ENCODE measurements at places on chromosomes 6 and 20. TPM values are rescaled to one million over a fixed set of nuclear protein-coding genes. Genes with fewer than 3 reads are reported as not detected.

GRCh38 chr6:163337958-163338357 lies 76.6 kb upstream of the QKI start:
- no peak for DNase-seq
- no peaks in the 10 kb centered on the region for H3K36me3 ChIP-seq
- H3K4me3 ChIP-seq, result no peak overlapping the region
- H3K27ac ChIP-seq, result no peak overlapping the region
- no peaks in the 10 kb centered on the region for H3K27me3 ChIP-seq

GRCh38 chr6:108874470-108875160 lies 26.4 kb downstream of the ARMC2 start:
- no peak for DNase-seq
- H3K27me3 ChIP-seq, result no peaks in the 10 kb centered on the region

Gene CRISP3
- total RNA-seq, result not detected

DNA sequence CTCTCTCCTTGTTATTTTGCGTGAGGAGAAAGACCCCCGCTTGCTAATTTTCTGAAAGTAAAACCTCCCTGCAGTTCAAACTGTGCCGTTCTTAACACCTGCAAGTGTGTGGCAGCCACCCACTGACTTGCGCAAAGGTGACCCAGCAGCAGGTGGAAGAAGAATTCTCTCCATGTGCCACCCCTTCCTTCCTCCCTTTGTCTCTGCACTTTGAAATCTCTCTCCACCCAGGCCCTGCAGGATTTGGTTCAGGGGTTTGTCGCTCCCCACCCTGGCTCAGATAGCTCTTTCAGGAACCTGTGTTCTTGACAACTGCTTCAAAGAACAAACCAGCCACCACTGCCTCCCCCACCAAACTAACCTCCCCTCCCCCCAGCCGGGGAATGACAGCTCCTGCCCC lies 41.4 kb downstream of the ZNF831 start:
- H3K27me3 ChIP-seq, result no peaks in the 10 kb centered on the region
- no peak overlapping the region for H3K4me3 ChIP-seq
- no peaks in the 10 kb centered on the region for H3K4me1 ChIP-seq
- no peaks in the 10 kb centered on the region for H3K36me3 ChIP-seq
- no peak overlapping the region for H3K27ac ChIP-seq
- no peak for DNase-seq

- H3K27ac ChIP-seq, result no peak overlapping the region
- H3K36me3 ChIP-seq, result no peaks in the 10 kb centered on the region
- DNase-seq, result no peak
- no peak overlapping the region for H3K4me3 ChIP-seq
- no peaks in the 10 kb centered on the region for H3K4me1 ChIP-seq
Observed at GRCh38 chr20:40635971-40636370, 53.1 kb downstream of the MAFB start.

Gene SLC24A3
- total RNA-seq, result 5.3 TPM

DNA sequence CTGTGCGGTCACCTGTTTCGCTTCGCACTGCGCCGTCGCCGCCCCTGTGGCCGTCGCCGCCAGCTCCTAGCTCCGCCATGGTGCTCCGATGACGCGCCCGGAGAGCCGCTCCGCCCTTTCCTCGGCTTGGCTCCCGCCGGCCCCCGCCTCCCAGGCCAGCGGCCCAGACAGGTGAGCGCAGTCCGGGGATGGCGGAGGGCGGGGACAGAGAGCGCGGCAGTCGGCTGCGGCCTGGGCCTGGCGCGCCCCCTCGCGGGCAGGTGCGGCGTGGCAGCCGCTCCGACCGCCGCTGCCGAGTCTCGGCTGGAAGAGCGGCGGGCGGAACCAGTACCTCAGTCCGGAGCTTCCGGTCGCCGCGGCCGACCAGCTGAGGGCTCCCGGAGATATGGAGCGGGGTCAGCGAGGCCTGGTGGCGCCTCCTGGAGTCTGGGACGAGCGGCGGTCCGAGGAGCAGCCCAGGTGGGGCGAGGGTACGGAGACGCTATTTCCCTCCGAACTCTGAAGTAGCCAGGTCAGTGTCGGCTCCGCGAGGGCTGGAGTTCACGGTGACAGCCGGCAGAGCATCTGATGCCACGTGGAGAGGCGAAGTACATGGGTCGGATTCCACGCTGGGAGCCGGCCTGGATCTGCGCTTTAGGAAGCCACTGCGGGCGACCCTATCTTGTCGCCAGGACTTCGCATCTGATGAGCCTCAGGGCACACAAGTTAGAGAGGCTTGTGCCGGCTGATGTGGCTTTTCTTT lies at the start of gene MAP7:
TSS of gene MAP7 (minus strand) at position 93 of the 742 bp plus-strand sequence. CDS start at position 79, 14 bp downstream.
- H3K4me3 ChIP-seq, result peak within 1 kb of the TSS; percentile 79
- peak within 1 kb of the TSS; percentile 84 for H3K27ac ChIP-seq
- peak; percentile 96 for DNase-seq
- peaks cover 23% of the 10 kb centered on the region for H3K27me3 ChIP-seq
- peaks cover 1% of the 10 kb centered on the region for H3K36me3 ChIP-seq
- H3K4me1 ChIP-seq, result peaks cover 39% of the 10 kb centered on the region

GRCh38 chr6:140269591-140270165 lies 895.2 kb upstream of the CITED2 start:
- H3K36me3 ChIP-seq, result no peaks in the 10 kb centered on the region
- no peak overlapping the region for H3K4me3 ChIP-seq
- no peak overlapping the region for H3K27ac ChIP-seq
- DNase-seq, result no peak
- no peaks in the 10 kb centered on the region for H3K4me1 ChIP-seq

DNA sequence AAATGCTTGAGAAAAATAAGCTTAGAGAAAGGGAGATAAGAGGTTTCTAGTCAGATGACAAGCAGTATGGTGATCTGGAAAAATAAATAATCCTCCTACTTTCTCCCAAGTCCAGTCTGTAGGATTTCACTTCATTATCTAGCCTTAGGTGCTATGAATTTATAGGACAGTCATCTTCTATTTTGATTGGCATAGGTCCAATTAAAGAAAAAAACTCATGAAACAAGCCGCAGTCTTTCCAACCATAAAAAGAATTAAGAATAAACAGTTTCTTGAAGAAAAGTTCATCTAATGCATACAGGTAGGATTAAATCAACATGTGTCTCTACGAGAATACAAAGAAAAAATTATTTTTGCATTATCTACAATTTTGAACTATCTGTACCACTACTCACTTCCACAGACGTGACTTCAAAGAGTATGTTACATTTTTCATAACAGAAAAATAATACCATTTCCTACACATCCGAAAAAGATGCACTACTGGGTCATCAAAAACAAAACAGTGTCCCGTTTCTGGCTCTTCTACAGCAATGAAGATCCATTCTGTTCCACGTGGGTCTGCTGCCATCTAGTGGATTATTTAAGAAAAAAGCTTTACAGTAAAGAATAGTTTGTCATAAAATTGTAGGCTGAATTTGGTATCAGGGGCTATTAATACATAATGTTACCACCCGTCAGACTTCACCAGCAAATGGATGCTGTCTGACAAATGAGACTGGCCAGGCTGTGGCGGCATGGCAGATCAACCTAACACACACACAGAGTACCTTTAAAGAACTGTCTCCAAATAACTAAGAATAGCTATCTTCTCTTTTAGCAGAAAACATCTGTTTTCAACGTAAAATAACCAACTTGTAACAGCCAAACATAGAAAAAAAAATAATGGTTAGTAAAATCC lies 28.9 kb downstream of the STX7 start:
- DNase-seq, result peak; percentile 87
- peaks cover 32% of the 10 kb centered on the region for H3K4me1 ChIP-seq
- peaks cover 4% of the 10 kb centered on the region for H3K36me3 ChIP-seq
- no peak overlapping the region for H3K27ac ChIP-seq
- H3K4me3 ChIP-seq, result no peak overlapping the region

Gene FAM83D
- 128 TPM for total RNA-seq

Gene SLC17A3
- not detected for total RNA-seq

GRCh38 chr20:420721-421574 lies 12.8 kb downstream of the RBCK1 start:
- no peaks in the 10 kb centered on the region for H3K4me1 ChIP-seq
- no peak overlapping the region for H3K27ac ChIP-seq

GRCh38 chr6:35397806-35398418 lies 54.2 kb upstream of the FANCE start:
- DNase-seq, result no peak
- peaks cover 52% of the 10 kb centered on the region for H3K4me1 ChIP-seq
- H3K36me3 ChIP-seq, result no peaks in the 10 kb centered on the region
- peak overlapping the region; percentile 50 for H3K27ac ChIP-seq
- H3K4me3 ChIP-seq, result no peak overlapping the region

GRCh38 chr20:50794181-50794845 lies 548 bp upstream of the BCAS4 start:
- DNase-seq, result no peak
- peaks cover 18% of the 10 kb centered on the region for H3K4me1 ChIP-seq
- peak overlapping the region; percentile 96 for H3K4me3 ChIP-seq
- H3K36me3 ChIP-seq, result no peaks in the 10 kb centered on the region
- no peaks in the 10 kb centered on the region for H3K27me3 ChIP-seq
- peak overlapping the region; percentile 37 for H3K27ac ChIP-seq

DNA sequence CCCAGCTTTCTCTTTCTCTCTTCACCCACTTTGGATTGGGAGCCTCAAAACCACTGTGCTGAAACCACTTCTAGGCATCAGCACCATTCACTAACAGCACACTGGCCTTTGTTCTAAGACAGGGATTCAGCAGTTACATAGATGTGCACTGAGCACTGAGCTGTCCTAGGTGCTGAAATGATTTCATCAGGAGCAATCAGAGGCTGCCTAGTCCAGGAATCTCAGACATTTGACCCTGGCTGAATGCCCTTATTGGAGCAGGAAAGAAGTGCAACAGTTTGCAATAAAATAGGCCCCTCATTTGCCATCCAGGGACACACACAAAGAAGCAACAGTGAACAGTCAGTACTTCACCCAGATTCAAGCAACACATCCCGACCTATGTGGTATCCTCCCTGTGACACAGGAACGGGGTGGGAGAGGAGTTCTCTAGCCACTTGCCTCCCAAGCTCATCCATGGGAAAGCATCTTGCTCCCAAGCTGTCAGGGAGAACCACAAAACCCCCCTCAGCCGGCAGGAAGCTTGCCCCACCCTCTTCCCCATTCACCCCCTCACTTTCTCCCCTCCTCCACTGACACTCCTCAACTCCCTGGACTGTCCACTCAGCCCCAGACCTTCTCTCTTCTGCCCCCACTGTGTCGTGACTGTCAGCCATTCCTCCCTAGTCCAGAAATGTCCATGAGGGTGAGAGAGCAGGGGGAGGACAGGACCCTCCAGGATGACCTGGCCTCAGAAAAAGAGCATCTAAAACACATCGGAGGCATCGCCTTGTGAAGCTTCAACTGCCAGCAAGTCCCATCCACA lies 304.4 kb downstream of the PREX1 start:
- H3K27ac ChIP-seq, result no peak overlapping the region
- no peaks in the 10 kb centered on the region for H3K36me3 ChIP-seq
- no peaks in the 10 kb centered on the region for H3K4me1 ChIP-seq
- DNase-seq, result peak; percentile 91
- H3K27me3 ChIP-seq, result no peaks in the 10 kb centered on the region

DNA sequence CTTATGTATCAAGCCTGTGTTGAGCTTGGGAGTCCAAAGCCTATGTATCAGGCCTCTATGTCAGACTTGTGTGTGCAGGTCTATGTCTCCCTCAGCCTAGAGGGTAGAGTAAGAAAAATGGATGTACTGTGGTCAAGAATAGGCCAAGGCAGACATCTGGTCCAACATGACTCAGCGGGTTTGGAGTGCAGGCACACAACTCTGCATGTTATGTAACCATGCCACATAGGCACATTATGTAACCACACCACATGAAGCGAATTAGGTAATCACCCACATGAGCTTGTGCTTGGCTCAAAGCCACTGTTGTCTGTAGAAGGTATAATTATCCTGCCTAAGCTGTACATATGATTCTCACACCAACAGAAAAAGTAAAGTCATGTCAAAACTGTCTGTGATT lies 1190.5 kb upstream of the EYS start:
- H3K36me3 ChIP-seq, result no peaks in the 10 kb centered on the region
- no peaks in the 10 kb centered on the region for H3K27me3 ChIP-seq
- no peak overlapping the region for H3K4me3 ChIP-seq
- no peak for DNase-seq
- no peaks in the 10 kb centered on the region for H3K4me1 ChIP-seq

Gene PTPRT
- 4.0 TPM for total RNA-seq

DNA sequence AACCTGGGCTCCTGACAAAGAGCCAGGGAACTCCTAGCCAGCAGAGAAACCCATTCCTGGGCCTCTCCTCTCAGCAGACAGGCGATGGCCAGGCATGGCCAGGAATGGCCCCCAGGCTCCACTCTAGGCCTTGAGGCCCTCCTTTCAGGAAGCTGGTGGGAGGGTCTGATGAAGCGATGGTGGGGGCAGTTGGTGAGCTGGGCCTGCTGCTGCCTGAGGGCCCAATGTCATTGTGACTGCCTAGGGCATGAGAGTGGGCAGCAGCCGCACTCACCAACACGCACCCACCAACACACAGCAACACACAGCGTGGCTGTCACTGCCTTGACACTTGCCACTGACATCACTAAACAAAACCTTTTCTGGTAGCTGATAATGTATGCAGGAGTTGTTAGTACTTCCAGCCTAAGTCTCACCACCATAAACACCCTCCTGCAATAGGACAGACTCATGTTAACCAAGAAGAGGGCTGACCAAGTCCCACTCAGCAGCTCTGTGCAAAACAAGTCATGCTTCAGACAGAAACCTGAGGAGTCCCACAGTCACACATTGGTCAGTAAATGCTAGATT lies 69.3 kb downstream of the ABHD12 start:
- H3K4me1 ChIP-seq, result no peaks in the 10 kb centered on the region
- no peak overlapping the region for H3K27ac ChIP-seq
- H3K36me3 ChIP-seq, result peaks cover 36% of the 10 kb centered on the region
- H3K4me3 ChIP-seq, result no peak overlapping the region
- H3K27me3 ChIP-seq, result no peaks in the 10 kb centered on the region
- DNase-seq, result no peak

Gene UBD
- total RNA-seq, result not detected

Gene TULP4
- 237 TPM for total RNA-seq

- no peaks in the 10 kb centered on the region for H3K36me3 ChIP-seq
- peaks cover 7% of the 10 kb centered on the region for H3K4me1 ChIP-seq
- H3K4me3 ChIP-seq, result peak overlapping the region; percentile 83
- peak overlapping the region; percentile 84 for H3K27ac ChIP-seq
Observed at GRCh38 chr6:116371120-116371917, 572 bp downstream of the DSE start.

DNA sequence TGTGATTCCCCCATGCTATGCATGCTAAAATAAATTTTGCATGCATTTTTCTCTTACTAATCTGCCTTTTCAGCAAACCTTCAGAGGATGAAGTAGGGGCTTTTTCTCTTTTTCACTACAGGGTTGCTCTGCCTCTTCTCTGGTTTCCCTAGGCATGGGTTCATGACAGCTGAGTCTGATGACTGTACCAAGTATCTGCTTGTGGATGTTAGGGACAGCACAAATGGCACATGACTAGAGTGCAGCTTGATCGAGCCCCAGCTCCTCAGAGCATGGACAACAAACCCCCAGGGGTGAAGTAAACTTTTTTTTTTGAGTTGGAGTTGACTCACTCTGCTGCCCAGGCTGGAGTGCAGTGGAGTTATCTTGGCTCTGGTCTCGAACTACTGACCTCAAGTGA lies 57.1 kb upstream of the GCM1 start:
- no peaks in the 10 kb centered on the region for H3K36me3 ChIP-seq
- no peak overlapping the region for H3K27ac ChIP-seq
- H3K27me3 ChIP-seq, result no peaks in the 10 kb centered on the region
- H3K4me1 ChIP-seq, result no peaks in the 10 kb centered on the region

Data from stomach (tissue), 19 donors.